H9 (cell line): ENCODE measurements at places on chromosomes 11 and 22. TPM values are rescaled to one million over a fixed set of nuclear protein-coding genes. Genes with fewer than 3 reads are reported as not detected.
A peak's percentile ranks its signal among the peaks of the same experiment; 100 is the strongest.

C1QTNF4 gene
- total RNA-seq: 5.7 and 8.7 TPM in 2 replicates

C11orf91 gene
- not detected in 2 replicates for total RNA-seq

OR4X2 gene
- total RNA-seq: not detected in 2 replicates

BRD1 gene
- 51.3 and 53.3 TPM in 2 replicates for total RNA-seq

KRTAP5-2 gene
- not detected in 2 replicates for total RNA-seq

CASTOR1 gene
- total RNA-seq: 8.8 and 11.0 TPM in 2 replicates

TPBGL gene
- total RNA-seq: 0.61 and 0.64 TPM in 2 replicates

LRP4 gene
- 11.3 and 11.6 TPM in 2 replicates for total RNA-seq

CCDC116 gene
- total RNA-seq: 0.22 and 0.63 TPM in 2 replicates

GRM5 gene
- not detected in 2 replicates for total RNA-seq

NXPE4 gene
- total RNA-seq: not detected in 2 replicates

MUC2 gene
- not detected in 2 replicates for total RNA-seq

KRTAP5-7 gene
- not detected in 2 replicates for total RNA-seq

DNA sequence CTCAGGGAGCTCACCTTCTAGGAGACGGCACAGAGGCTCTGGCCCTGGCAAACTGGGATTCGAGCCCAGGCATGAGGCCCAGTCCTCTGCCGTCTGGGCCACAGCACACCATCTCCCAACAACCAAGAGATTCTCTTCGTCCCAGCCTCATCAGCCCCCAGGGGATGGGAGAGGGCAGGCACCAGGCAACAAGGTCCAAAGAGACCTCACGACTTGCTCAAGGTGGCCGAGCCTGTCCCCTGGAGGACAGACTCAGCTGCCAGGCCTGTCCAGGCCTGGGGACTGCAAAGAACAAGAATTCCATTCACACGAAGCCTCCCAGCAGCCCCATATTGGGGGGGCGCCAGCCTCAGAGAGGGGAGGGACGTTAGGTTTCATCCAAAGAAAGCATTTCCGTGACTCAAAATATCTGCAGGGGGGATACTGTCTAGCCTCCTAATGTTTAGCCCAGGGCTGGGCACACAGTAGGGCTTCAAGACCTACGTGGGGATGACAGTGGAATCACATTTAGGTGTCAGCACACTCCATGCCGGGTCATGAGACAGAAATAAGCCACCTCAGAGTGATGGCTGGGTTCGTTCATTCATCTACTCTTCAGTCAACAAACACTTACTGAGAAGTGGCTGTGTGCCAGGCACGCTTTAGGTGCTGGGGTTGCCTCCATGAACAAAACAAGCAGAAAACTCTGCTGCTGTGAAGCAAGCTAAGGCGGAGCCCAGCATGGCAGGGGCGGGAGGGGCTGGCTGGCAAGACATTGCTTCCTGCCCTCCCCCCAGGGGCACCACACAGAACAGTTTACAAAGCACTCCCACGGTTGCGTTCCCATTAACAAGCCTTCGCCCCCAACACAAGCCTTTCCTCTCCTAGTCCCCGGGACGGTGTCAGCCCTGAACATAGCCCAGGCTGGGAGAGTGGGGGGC lies 1.2 kb downstream of the CARNS1 start:
- no peak for DNase-seq

DNA sequence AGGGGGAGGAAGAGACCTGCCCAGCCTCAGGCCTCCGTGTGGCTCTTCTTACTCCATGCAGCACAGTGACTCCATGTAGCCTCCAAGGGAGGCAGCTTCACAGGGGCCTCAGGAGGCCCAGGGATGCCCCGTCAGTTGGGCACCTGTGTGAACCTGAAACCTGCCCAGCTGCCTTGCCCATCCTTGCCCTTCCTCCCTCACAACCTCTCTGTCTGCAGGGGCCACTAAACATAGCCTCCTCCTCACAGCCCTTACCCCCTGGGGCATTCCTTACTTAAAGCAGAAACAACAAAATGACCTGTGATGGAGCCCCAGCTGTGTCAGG lies 7.1 kb downstream of the LRRC32 start:
- no peak for DNase-seq

DNA sequence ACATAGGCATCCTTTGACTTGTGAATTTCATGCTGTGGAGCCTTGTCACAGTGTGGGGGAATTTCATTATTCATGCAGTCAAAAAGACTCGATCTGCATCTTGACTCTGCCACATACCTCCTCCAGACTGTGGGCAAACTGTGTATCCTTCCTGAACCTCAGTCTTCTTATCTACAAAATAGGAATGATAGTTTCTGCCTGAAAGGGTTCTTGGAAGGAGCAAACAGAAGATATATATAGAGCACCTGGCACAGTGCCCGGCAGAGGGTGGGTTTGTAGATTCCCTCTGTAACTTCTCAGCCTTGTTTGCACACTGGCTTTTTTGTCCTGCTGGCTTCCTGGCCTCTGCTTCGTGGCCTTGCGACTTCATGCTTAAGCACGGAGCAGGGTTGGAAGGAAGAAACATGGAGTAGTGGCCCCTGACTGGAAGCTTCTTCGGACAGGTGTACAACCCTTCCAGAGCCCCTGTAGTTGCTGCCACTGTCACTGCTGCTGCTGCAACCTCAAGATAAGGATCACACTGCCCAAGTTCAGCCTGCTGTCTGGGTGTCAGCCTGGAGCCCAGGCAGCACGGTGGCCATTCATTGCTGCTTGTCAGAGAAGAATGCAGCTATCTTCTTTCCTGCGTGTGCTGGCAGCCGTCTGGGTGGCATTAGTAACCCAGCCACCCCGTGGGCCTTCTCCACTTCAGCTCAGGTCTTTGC lies 106.4 kb downstream of the MICAL2 start:
- DNase-seq: no peak

DNA sequence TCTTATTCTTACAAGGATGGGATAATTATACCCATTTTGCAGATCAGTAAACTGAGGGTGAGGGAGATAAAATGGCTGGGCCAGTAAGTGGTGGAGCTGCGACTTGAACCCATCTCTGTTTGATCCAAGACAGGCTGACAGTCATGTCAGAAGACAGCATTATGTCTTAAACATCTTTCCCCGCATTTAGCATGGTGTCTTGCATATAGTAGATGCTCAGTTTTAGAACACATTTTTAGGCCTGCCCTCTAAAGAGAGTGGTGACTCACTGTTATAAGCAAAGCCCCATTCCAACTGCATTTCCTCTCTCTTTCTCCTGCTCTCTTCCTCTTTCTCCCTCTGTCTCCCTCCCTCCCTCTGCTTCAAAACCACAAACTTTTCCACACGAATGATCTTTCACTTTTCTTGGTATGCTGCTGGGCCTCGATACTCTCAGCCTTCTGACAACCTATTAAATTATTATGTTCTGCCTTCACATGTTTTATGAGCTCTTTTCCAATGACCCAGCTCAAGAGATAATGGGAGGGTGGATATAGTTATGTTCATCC lies 25.2 kb downstream of the CWC15 start:
- no peak for DNase-seq

GRCh38 chr11:117511483-117511930 lies 183.9 kb downstream of the CEP164 start:
- DNase-seq: no peak

GRCh38 chr11:33944693-33945424 lies 53.0 kb upstream of the LMO2 start:
- DNase-seq: no peak

DNA sequence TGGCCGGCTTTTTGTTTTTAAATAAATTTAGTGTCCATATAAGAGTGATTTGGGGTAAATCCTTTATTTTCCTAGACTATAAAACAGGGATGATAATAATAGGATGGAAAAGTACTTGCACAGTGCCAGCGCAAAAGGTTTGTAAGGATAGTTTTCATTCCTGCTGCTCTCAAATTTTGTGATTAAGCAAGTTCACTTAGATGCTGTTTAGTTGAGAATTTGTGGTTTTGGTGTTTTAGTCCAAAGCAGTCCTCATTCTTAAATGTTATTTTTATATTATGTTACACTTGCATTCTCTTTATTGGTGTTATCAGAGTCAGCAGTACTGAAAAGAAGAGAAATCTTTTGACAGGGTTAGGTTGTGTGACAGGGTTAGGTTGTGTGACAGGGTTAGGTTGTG lies 47.9 kb downstream of the PPP6R3 start:
- DNase-seq: no peak

DNA sequence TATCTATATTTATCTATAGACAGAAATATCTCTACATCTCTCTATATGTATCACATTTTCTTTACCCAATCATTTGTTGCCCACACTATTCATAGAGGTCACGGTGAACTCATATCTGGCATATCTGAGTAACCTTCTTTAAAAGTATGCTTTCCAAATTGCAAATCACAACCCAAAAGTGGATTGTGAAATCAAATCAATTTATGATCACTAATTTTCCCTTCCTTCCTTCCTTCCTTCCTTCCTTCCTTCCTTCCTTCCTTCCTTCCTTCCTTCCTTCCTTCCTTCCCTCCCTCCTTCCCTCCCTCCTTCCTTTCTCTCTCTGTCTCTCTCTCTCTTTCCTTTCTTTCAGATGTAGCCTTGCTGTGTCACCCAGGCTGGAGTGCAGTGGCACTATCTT lies 448.0 kb upstream of the CCDC90B start:
- no peak for DNase-seq

GRCh38 chr22:33274214-33275072 lies 216.3 kb upstream of the SYN3 start:
- peak; percentile 71 for DNase-seq

- no peak for DNase-seq
Observed at GRCh38 chr22:46091277-46091977, 58.9 kb upstream of the PPARA start.

DNA sequence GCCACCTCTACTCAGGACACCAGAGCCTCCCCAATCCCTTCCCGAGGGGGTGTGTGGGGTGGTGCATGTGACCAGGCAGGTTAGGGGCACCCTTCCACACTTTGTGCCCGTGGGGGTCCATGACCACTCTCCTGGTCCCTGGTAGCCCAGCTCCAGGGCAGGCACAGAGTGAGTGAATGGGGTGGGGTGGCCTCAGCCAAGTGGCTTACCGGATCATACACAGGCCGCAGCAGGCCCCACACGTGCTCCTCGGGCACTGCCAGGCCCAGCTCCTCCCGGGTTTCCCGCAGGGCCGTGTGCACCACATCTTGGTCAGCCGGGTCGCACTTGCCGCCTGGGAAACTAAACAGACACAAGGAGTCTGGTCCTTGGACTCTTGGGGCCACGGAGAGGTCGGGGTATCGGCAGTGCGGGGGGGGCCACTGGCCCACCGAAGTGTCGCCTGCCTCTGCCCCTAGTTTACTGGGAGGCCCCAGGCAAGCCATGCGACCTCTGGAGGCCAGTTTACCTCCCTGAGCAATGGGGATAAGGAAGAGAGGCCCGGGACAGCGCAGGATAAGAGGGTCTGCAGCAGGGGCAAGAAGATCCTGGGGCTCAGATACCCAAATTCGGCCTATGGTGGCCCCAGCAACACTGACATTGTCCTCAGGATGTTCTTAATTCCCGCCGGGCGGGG lies 889 bp downstream of the NUDT8 start:
- no peak for DNase-seq

DNA sequence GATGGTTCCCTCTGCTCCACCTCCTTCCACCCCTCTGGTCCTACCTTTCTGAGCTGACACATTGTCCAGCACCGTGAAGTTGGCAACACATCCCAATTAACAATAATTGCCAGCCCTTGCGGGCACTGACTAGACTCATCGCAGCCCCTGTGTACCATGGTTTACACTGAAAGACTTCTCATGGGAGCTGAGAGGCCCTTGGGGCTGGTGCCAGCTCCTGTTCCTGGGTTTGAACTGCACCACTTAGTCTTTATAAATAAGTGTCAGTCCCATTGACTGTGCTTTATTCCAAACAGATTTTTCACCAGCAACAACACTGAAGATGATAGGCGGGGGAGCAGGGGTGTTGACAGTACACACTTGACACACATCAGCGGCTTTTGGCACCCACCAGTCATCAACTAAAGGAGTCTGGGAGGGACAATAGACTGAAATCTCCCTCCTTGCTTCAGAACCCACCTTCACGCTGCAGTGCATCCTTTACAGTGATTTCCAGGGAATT lies 447.3 kb downstream of the NTM start:
- DNase-seq: no peak

DNA sequence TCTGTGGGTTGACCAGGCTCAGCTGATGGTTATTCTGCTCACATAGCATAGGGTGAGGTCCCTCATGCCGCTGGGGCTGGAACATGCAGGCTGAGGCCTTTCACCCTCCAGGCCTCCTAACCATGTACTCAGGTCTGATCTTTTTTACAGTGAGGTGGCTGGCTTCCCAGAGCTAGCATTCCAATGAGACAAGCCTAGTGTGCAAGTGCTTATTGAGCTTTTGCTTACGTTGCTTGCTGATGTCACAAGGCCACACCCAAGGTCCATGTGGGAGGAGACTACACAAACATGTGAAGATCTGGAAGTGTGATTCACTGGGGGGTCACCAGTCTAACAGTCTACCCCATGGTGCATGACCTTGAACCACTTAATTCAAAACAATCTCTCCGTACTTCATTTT lies 33.9 kb downstream of the ISX start:
- no peak for DNase-seq

- peak; percentile 44 for DNase-seq
Observed at GRCh38 chr11:120815319-120816100, 208.4 kb upstream of the TBCEL start.

GRCh38 chr11:69940246-69940610 lies 121.0 kb upstream of the FGF3 start:
- DNase-seq: no peak

DNA sequence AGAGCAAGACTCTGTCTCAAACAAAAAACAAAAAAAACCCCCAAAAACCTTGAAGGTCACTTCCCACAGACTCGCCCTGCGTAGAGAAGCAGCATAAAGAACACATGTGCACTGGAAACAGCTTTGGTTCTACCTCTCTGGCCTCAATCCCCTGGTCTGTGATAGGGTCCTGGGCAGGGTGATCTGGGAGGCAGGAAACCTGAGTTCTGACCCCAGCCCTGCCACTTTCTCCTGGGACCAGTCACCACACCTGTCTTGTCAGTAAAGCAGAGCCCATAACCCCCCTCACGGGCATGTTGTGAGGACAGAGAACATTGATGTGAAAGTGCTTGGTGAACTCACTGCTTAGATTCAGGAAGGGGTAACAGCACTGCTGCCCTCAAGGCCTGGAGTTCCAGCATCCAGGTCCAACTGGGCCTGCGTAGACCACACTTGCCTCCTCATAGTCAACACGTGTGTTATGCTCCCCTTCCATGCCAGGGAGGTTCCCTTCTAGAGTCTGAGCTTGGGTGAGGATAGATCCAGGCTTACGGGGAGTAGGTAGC lies 11.4 kb downstream of the UCP2 start:
- no peak for DNase-seq

- no peak for DNase-seq
Observed at GRCh38 chr11:67482275-67482826, 475 bp upstream of the AIP start.
